ENCODE measurements at places on chromosomes 4 and X.

- no peak for DNase-seq
- H3K27ac ChIP-seq = peak overlapping the region; percentile 3
- H3K4me3 ChIP-seq = no peak overlapping the region
These were observed 43.8 kb downstream of the NELFA start for GRCh38 chr4:1964971-1965370.

- H3K27ac ChIP-seq = no peak overlapping the region
- no peak for DNase-seq
- no peaks in the 10 kb centered on the region for H3K4me1 ChIP-seq
- no peaks in the 10 kb centered on the region for H3K36me3 ChIP-seq
- peaks cover 3% of the 10 kb centered on the region for H3K27me3 ChIP-seq
These were observed 50.8 kb upstream of the HMX1 start for GRCh38 chr4:8922481-8922880.

- no peaks in the 10 kb centered on the region for H3K4me1 ChIP-seq
- H3K27ac ChIP-seq = no peak overlapping the region
- DNase-seq = no peak
- no peak overlapping the region for H3K4me3 ChIP-seq
- H3K36me3 ChIP-seq = no peaks in the 10 kb centered on the region
These were observed 64.3 kb downstream of the TIGD2 start for GRCh38 chr4:89175611-89176010.

DNA sequence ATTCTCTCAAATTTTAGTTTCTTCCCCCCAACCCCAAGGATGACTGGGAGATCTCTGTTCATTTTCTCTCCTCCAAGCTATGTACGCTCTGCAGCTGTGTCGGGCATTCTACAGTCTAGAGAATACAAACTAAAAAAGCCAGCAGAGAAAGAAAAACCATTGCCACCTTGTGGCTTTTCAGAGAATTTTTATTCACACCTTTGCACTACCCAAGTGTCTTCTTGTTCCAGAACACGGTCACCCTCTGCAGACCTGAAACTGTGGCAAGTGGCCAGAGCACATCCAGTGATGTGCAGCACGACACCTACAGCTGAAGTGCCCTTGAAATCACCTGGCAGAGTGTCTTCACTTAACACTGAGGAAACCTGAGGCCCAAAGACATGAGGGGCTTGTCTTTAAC lies 68.6 kb downstream of the CHST7 start:
- H3K4me3 ChIP-seq = no peak overlapping the region
- H3K27me3 ChIP-seq = no peaks in the 10 kb centered on the region
- peaks cover 23% of the 10 kb centered on the region for H3K4me1 ChIP-seq

DNA sequence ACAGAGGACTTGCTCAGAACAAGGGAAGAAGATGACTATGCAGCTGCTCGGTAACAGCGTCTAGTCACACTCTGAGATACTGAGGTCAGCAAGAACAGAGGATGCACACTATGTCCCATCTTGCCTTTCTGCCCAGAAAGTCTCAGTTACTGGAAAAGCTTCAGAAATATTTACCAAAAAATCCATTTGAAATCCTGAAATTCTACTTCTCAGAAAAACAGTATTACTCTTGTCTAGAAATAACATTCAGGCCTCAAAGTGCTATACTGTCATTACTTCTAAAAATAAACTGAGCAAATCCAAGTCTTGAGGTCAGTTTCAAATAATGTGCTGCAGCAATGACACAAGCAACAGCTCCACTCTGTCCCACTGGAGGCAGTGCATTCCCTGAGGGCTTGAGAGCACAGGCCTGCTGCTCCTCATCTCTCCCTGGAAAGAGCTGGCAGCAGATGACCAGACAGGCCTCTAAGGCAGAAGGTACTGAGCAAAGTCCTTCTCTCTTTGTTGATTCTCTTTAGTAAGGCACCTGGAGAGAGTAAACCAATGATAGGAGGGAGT lies 76.9 kb downstream of the CAMK2D start:
- peak overlapping the region; percentile 83 for H3K27ac ChIP-seq
- H3K27me3 ChIP-seq = no peaks in the 10 kb centered on the region
- no peak for DNase-seq
- peaks cover 56% of the 10 kb centered on the region for H3K4me1 ChIP-seq
- peak overlapping the region; percentile 30 for H3K4me3 ChIP-seq
- peaks cover 44% of the 10 kb centered on the region for H3K36me3 ChIP-seq

DNA sequence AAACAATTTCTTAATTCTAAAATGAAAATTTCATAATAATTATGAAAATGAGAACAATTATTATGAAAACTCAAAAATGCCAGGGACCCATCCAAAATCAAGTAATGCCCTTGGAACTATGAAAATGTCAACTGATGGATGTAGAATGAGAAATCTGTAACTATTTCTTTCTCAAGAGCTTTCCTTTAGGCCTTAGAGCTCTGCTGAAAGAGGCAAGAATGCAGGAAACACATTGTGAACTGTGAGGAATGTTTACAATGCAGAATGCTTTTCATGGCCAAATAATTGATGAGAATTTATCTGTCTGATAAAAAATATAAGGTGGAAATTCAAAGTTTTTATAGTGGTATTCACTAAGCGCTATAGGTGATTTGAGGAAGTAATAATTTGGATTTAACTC lies 207.1 kb upstream of the PCDH18 start:
- H3K4me1 ChIP-seq = no peaks in the 10 kb centered on the region
- no peak overlapping the region for H3K4me3 ChIP-seq
- H3K27ac ChIP-seq = no peak overlapping the region
